ENCODE measurements at places on chromosomes 5 and 9.

DNA sequence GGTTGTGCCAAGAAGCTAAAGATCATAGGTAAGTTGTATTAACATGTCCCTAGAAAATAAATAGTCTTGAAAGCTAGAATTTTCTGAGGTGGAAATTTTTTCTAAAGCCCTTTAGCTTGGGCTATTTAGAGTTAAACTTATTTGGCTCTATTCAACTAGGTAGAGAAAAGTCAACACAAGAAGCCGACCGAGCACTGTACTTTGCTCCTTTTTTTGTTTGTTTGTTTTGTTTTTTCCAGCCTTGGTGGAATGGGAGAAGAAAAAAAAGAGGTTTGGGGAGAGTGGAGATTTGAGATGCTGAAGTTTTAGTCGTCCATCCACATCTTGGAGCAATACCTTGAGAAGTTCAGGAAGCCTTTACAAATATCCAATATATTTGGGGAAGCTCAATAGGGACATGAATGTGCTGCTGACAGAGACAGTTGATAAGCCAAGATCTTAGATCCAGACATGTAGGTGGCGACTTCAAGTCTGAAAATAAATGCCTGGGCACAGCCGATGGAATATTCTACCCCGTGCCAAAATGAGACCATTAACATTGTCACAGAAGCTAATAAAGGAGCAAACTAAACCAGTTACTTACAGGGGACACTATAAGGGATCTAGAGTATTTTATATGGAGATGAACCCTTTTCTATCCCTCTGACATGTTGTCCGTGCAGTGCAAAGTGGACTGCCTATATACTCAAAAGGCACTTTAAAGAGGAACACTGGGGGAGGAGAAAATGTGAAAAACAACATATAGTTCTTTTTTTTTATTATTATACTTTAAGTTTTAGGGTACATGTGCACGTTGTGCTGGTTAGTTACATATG is 466.1 kb downstream of the PTPRD start:
- no peak for DNase-seq

GRCh38 chr9:18390393-18390792 is 83.6 kb upstream of the ADAMTSL1 start:
- DNase-seq: no peak

DNA sequence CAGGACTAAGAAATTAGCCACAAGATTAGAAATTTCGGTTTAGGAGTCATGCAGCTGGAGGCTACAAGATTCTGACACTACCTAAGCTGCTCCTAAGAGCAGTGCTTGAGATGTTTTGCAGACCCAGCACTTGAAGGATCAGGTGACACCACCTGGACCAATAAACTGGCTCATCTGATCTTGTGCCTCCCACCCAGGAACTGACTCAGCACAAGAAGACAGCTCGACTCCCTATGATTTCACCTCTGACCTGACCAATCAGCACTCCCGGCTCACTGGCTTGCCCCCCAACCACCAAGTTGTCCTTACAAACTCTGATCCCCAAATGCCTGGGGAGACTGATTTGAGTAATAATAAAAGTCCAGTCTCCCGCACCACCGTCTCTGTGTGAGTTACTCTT is 170.4 kb downstream of the TTC39B start:
- DNase-seq: no peak

- peak; percentile 78 for DNase-seq
These were observed 365.3 kb upstream of the CLINT1 start for GRCh38 chr5:158224253-158224652.

GRCh38 chr5:148268566-148268965 is at the start of gene SPINK13:
Gene SPINK13, plus strand, starts transcription at chr5:148268794. Its CDS starts 1,279 bp downstream, at chr5:148270073.
- DNase-seq: no peak
